ENCODE measurements at places on chromosomes 16 and 17. TPM values are rescaled to one million over a fixed set of nuclear protein-coding genes. Genes with fewer than 3 reads are reported as not detected.

The TNP2 gene
- polyA plus RNA-seq, result not detected

The HIGD1B gene
- polyA plus RNA-seq, result 1.0 TPM

The C1QTNF1 gene
- 3.2 TPM for polyA plus RNA-seq

The LGALS9B gene
- polyA plus RNA-seq, result 0.15 TPM

The CTF1 gene
- 7.3 TPM for polyA plus RNA-seq

The KRTAP4-9 gene
- not detected for polyA plus RNA-seq

The TRPV3 gene
- 1.0 TPM for polyA plus RNA-seq

The GALR2 gene
- polyA plus RNA-seq, result 0.38 TPM

- DNase-seq, result no peak
These were observed 12.0 kb downstream of the ARL4D start for GRCh38 chr17:43410557-43411368.

GRCh38 chr16:58016840-58017446 lies 8.6 kb upstream of the MMP15 start:
- DNase-seq, result no peak

GRCh38 chr16:25608002-25608401 lies 83.8 kb upstream of the HS3ST4 start:
- no peak for DNase-seq

- DNase-seq, result no peak
These were observed 3.7 kb upstream of the BANP start for GRCh38 chr16:87947356-87948118.

DNA sequence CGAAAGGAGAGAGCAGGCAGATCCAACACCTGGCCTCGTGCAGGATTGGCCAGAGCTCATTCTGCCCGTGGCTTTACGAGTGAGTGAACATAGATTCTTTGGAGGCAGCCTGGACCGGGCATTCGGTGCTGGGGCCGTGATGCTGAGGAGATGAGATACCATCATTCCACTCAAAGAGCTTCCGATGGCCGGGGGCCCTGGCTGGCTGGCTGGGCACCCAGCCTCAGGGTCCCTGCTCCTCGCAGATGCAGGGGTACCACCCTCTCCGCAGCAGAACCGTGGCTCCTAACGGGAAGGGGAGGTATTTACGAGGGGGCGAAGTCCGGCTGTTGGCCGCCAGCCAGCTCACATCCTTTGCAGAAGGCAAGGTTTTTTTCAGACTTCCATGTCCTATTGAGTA lies 66.1 kb upstream of the FOXF1 start:
- DNase-seq, result no peak

DNA sequence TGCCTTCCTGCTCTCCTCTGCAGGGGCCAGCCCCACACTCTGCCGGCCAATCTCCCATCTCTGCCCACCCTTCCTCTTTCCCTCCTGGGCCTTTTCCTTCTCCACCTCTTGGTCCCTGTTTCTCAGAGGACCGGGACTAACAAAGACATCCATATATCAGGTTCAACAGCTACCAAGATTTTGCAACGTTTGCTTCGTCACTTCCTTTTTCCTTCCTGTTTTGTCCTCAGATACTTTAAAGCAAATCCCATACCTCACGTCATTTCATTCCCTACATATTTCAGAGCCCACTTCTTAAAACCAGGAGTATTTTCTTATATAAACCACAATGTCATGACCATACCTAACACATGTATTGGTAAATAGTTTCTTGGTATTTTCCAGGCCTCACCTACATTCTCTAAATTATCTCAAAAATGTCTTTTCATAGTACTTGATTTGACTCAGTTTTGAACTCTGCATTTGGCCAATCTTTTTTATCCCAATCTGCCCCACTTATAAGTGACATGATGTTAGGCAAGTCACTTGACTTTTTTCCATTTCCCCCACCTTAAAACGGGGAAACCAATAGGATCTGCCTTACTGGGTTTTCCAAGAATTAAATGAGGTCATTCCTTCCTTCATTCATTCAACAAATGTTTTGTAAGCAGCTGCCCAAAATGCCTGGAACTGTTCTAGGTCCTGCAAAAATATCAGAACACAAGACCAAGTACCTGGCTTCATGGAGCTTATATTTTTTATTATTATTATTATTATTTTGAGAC lies 7.2 kb upstream of the USP10 start:
- no peak for DNase-seq

GRCh38 chr16:49369651-49370611 lies 3.7 kb upstream of the C16orf78 start:
- no peak for DNase-seq

DNA sequence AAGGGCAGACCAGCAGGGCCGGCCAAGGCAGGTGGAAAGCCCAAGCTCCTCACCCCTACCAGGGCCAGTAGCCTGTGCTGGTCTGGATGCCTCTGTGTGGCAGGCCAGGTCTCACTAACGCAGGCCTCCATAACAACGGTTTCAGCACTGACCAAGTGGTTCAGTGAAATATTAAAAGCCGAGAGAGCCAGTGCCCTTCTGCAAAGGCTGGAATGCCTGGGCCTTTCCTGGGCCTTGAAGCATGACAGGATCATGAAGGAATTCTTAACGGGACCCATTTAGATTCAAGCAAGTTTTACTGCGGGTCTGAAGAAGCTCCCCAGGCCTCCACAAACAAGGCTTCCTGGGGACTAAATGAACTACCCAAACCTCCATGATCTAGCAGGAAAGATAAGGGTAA lies 16.3 kb downstream of the ADAD2 start:
- DNase-seq, result no peak
